H1 (cell line): ENCODE measurements at places on chromosomes 2 and 18.

GRCh38 chr2:240911641-240912265 is 5.6 kb downstream of the CROCC2 start:
- no peak for DNase-seq

- DNase-seq, result no peak
Observed at GRCh38 chr2:100568989-100569388, 6.2 kb downstream of the PDCL3 start.

DNA sequence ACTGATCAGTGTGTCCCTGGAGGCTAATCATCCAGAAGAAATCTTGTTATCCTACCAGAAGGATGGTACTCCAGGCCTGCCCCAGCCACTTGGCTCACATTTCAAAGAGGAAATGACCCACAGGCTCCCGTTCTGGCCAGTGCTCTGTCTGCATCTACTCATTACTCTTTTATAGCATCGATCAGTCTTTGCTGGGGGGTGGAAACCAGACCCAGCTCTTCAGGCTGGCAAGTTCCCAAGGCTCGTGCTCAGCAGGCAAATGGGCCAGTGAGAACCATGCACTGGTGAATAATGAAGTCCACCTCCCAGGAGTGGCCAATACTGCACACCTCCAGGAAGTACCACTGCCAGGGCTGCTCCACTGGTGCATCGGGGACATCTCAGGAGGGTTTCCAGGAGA is 38.8 kb downstream of the DNER start:
- DNase-seq, result no peak

DNA sequence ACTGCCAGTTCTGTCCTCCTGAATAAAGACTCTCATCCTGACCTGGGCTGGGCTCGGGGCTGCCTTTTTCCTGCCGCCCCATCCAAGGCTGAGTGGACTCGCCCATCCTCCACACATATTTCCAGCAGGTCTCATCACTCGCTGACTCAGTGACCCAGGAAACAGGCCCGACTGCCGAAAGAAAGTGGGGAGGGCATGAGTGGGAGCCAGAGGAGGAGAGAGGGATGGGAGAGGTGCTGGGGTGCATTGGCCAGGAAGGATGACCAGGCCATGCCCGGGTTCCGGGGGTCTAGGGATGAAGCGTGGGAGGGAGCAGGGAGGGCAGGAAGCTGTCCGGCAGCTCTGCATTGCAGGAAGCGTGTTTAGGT is 66.7 kb downstream of the TWIST2 start:
- no peak for DNase-seq

GRCh38 chr18:13465476-13465875 is 246.9 kb downstream of the LDLRAD4 start:
- no peak for DNase-seq

- no peak for DNase-seq
Observed at GRCh38 chr2:61379521-61379920, 91.4 kb downstream of the USP34 start.

- DNase-seq, result no peak
Observed at GRCh38 chr18:36279001-36279400, 18.5 kb upstream of the FHOD3 start.

GRCh38 chr2:66463206-66463755 is 28.4 kb downstream of the MEIS1 start:
- no peak for DNase-seq
